Esophagus mucosa (tissue), 1 donor: ENCODE measurements at places on chromosomes 13 and 19. TPM values are rescaled to one million over a fixed set of nuclear protein-coding genes. Genes with fewer than 3 reads are reported as not detected.

The CGB8 gene
- not detected for total RNA-seq

DNA sequence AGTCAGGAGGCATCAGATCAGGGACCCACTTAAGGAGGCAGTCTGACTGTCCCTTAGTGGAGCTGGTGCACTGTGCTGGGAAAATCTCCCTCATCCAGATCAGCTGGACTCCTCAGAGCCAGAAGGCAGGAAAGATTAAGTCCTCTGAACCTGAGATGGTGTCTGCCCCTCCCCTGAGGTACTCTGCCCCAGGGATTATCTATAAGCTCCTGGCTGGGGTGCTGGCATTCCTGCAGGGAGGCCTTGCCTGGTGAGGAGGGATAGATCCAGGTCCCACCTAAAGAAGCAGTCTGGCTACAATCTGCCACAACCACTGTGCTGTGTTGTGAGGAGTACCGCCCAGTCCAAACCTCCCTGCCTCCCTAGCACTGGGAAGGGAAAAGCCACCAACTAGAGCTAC lies 81.2 kb downstream of the NHLRC3 start:
- ATAC-seq, result no peak

The BEST2 gene
- not detected for total RNA-seq

The FNDC3A gene
- 12.8 TPM for total RNA-seq

DNA sequence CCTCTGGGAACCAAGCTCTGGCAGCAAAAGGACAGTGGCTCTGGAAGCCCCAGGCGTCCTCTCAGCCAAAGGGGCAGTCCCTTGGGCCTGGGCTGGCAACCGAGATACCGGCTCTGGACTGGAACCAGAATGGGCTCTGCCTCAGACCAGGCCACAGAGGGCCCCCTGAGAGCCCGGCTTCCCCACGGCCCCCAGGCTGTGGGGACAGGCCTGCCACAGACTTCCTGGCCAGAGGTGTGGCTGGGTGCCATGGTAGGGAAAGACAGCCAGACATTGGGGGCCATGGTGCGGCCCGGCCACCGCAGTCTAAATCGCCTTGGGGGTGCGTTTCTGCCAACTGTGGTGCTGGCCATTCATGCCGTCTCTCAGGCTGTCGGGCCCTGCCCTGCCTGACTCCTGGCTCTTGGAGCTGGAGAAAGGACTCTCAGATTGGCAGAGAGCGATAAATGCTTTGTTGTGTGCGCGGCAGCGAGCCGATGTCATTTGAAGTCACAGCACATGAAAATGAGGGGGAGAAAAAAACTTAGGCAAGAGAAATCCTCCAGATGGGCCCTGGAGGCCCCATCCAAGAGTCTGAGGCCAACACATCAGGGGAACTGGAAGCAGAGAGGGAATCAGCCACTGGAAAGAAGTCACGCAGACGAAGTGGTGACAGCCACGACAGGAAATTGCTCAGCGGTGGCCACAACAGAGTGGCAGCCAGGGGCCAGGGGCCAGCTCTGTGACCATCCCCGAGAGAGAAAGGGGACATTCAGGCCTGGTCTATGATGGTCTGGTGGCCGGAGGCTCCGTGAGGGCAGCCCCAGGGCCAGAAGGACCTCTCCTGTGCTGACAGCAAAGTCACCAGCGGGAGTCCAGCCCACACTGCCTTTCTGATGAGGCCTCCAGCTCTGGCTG lies 26.5 kb downstream of the SH3GL1 start:
- ATAC-seq, result no peak

GRCh38 chr19:16113727-16114126 lies 2.0 kb downstream of the RAB8A start:
- no peak for ATAC-seq

The SYT3 gene
- not detected for total RNA-seq

GRCh38 chr13:41075034-41075433 lies 13.7 kb downstream of the WBP4 start:
- ATAC-seq, result no peak

- no peak for ATAC-seq
These were observed 3.1 kb downstream of the SLC39A3 start for GRCh38 chr19:2736550-2737190.

The LIG1 gene
- total RNA-seq, result 25.2 TPM

- ATAC-seq, result no peak
These were observed 6.0 kb downstream of the FAM187B start for GRCh38 chr19:35222373-35223015.

The KLF1 gene
- not detected for total RNA-seq

The NANOS3 gene
- not detected for total RNA-seq

- ATAC-seq, result peak; percentile 82
These were observed 23.1 kb upstream of the ZNF846 start for GRCh38 chr19:9791552-9792205.

The CLDND2 gene
- 1.1 TPM for total RNA-seq

- no peak for ATAC-seq
These were observed 481.7 kb upstream of the PRR20A start for GRCh38 chr13:56659041-56659471.

The CEACAM4 gene
- 0.24 TPM for total RNA-seq

GRCh38 chr13:33322543-33322809 lies 36.9 kb upstream of the STARD13 start:
- no peak for ATAC-seq

GRCh38 chr19:41334793-41335192 lies 18.9 kb downstream of the TGFB1 start:
- no peak for ATAC-seq

- peak; percentile 0 for ATAC-seq
These were observed 669 bp downstream of the GADD45B start for GRCh38 chr19:2476451-2477140.

The CD37 gene
- 3.5 TPM for total RNA-seq

DNA sequence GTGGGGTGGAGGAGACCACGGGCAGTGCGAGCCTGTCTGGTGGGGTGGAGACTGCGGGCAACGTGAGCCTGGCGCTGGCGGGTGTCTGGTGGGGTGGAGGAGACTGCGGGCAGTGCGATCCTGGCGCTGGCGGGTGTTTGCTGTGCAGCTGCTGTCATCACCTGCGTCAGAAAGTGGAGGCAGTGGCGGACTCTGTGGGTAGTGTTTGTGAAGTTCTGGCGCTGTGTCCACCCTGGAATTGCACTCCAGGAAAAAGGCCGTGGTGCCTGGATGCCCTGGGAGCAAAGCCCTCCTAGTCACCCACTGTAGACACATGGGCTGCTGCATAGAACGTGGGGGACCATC lies 6.2 kb downstream of the TEX29 start:
- ATAC-seq, result no peak

- ATAC-seq, result no peak
These were observed 2480.8 kb downstream of the PCDH9 start for GRCh38 chr13:64749301-64749700.

DNA sequence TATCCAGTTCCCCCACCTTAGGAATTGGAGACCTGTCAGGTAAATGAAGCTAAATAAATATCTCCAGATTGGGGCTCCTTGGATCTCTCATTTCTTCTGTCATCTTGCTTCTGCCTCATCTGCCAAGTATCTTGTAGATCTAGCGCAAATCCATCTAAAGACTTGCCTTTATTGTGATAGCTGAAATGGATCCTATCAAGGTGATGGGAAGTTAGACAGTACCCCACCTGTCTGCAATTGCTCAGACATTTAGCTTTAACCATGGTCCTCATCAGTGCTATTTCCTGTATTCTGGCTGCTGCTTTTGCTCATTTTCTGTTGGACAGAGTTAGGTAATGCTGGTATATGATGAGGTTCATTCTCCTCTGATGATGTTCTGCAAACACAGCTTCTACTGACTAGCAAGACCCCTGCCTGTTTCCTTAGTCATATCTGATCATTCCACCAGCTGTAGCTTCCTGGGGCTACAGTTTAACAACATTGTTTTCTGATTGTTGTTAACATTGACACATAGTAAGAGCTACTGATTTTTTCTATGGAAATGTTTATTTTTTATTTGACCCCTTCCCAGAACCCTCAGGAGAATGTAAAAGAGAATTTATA lies 340.0 kb downstream of the DCT start:
- ATAC-seq, result no peak

DNA sequence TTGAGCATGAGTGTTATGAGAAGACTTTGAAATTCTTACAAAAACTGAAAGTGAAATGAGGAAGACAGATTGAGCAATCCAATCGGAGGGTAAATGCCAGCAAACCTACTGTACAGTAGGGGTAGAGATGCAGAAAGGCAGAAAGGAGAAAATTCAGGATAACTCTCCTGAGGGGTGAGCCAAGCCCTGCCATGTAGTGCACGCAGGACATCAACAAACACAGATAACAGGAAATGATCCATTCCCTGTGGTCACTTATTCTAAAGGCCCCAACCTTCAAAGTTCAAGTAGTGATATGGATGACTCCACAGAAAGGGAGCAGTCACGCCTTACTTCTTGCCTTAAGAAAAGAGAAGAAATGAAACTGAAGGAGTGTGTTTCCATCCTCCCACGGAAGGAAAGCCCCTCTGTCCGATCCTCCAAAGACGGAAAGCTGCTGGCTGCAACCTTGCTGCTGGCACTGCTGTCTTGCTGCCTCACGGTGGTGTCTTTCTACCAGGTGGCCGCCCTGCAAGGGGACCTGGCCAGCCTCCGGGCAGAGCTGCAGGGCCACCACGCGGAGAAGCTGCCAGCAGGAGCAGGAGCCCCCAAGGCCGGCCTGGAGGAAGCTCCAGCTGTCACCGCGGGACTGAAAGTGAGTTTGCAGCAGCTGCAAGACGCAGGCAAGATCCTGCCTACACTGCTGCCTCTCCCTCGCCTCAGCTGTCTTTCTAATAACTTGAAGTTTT lies at the start of gene TNFSF13B:
Gene TNFSF13B (plus strand): TSS at position 118 of the 728 bp plus-strand sequence. CDS start 178 bp downstream, at position 296.
- ATAC-seq, result peak; percentile 23

The ONECUT3 gene
- total RNA-seq, result not detected

The ZC3H4 gene
- 28.1 TPM for total RNA-seq

GRCh38 chr13:30898070-30898469 lies 8.0 kb upstream of the MEDAG start:
- ATAC-seq, result no peak

DNA sequence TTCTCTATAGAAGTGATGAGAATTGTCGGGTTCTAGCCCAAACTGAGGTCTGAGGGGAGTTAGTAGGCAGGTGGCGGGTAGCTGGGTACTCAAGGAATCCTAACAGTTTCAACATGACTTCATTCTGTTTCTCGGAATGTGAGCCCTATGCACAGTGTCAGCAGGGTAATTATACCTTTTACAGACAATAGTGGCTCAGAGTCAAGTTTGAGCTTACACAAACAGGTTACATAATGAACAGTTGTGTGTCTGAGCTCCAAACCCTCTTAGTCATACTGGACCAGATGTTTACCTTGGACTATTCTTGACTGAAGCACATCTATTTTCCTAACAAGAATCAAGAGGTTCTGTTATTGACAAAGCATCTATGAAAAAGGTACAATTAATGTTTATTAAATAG lies 1066.7 kb upstream of the PCDH20 start:
- no peak for ATAC-seq

The KLK14 gene
- 0.68 TPM for total RNA-seq

DNA sequence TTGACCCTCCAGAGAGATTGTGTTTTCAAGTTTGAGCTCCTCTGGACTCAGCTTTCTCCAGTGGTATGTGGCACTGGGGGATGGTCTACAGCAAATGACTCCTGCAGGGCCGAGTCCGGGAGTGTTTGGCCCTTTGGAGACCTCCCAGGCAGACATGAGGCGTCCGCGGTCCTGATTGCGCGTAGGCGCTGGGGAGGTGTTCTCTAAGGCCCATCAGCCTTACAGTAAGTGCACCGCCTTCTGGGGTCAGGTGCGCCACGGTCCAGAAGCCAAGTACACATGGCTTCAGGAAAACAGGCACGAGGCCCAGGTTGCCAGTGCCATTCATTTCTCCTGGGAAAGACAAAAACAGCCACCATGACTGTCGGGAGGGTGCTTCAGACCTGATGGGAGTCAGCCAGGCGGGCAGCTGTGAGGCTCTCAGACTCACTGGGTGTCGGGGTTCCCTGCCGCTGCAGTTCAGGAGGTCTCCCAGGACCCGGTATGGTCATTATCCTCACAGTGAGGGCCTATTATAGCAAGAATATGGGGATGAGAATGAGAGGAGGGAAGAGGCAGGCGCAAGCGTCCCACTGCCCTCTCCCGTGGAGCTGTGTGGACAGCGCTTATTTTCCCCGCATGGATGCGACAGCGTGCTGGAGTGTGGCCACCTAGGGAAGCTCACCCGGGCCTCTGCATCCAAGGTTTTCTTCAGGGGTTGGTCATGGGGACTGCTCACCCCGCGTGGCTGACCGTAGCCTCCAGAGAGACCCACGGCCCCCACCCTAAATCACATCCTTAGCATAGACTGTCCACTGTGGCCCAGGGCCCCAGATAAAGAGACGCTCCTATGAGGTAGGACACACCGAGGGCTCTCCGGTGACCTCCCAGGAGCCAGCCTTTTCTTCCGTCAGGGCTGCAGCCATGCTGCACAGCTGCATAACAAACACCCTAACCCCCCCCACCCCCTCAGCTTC lies 21.8 kb downstream of the CCDC8 start:
- no peak for ATAC-seq

The FFAR3 gene
- not detected for total RNA-seq

DNA sequence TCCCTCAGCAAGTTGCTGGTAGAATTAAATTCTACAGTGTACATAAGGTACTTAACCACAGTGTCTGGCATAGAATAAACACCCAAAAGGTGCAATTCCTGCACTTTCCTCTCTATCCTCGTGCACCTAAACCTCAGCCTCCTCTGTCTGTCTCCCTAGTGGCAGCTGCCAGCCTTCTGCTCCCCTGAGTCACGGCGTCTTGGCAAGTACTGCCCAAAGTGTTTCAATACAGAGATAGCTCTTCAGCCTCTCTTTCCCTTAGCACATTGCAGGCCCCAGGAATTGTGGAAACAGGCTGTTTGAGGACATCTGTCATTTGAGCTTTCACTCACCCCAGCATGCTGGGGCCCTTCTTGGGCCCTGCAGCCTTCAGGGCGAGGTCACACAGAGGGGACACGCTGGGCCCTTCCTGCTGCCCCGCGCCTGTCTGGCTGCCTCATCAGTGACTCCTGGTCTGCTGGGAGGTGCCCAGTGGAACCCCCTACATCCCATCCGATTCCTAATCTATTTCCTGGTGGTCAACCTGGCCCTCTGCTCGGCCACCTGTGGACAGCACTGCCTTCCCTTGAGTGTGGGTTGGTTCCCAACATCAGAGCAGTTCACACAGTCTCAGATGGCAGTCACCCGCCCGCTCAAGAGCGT lies 19.3 kb downstream of the COL4A2 start:
- ATAC-seq, result no peak
